ENCODE measurements at places on chromosomes 4 and X.

GRCh38 chrX:40143001-40143400, 45.2 kb upstream of the BCOR start:
- no peak for DNase-seq

- no peak for DNase-seq
These were observed 1522.9 kb downstream of the PCDH18 start for GRCh38 chr4:136009258-136009832.

DNA sequence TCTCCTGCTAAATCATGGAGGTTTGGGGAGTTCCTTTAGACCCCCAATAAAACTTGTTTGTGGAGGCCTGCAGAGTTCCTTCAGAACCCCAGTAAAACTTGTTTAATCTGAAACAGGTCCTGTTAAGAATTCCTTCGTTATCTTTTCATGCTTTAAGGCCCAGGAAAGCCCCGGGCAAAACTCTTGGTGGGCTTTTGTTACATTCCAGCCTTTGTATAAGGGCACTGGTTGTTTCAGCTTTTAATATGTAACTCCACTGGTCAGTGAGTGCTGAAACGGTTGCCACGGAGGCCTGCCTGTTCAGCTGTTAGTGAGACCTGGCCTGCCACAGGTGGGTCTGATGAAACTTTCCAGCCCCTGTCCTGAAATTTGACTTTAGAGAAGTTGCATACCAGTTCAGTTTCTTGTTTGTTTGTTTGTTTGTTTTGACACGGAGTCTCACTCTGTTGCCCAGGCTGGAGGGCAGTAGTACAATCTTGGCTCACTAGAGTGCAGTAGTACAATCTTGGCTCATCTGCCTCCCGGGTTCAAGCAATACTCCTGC, 12.4 kb upstream of the DHRSX start:
- no peak for DNase-seq

GRCh38 chr4:25535701-25536473, 119.8 kb upstream of the SLC34A2 start:
- no peak for DNase-seq

- no peak for DNase-seq
These were observed 70.6 kb upstream of the PAGE3 start for GRCh38 chrX:55335296-55335695.

- no peak for DNase-seq
These were observed 99.3 kb upstream of the ARMCX2 start for GRCh38 chrX:101759000-101759399.
